CD4-positive, alpha-beta T cell treated with Interleukin-1 beta for 1 hour (primary cell): ENCODE measurements at places on chromosomes 6 and 20.

GRCh38 chr20:6993011-6993410 lies 225.5 kb downstream of the BMP2 start:
- no peak for DNase-seq

DNA sequence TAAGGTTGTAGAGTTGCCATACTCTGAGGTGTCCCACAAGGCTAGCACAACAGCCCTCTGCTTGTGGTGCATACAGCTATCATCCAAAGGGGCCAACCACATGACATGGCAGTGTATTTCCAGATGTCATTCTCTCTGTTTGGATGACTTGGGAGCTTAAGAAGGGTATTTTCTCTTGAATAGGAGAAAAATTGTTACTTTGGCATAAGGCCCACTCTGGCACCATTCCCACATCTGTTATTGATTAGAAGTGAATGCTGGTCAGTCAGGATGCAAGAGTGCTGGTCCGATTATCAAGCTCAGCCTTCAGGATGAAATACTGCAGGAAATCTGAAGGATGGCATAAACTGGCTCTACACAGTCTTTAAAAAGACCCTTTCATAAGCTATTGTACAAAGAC lies 83.6 kb upstream of the C20orf144 start:
- DNase-seq: no peak

GRCh38 chr20:53939572-53940359 lies 130.6 kb downstream of the BCAS1 start:
- peak; percentile 79 for DNase-seq

GRCh38 chr6:169337886-169338445 lies 84.3 kb upstream of the THBS2 start:
- DNase-seq: no peak

DNA sequence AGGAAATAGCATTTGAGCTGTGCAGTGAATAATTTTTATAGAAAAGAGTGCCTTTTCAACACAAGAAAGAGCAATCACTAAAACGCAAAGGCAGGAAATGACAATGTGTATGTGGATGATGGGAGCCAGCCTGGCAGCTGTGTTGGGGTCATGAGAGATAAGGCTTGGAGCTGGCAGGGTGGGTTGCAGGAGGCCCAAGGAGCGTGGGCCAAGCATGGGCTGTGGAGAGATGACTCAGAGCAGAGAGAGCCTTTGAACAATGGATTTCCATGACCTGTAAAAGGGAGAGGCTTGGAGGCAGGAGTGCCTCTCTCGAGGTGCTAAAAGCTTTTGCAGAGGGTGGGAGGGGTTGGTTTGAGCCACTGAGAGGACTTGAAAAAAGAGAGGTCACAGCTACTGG lies 6.6 kb upstream of the TBC1D7 start:
- DNase-seq: no peak

GRCh38 chr20:24382331-24382730 lies 87.1 kb upstream of the SYNDIG1 start:
- no peak for DNase-seq

DNA sequence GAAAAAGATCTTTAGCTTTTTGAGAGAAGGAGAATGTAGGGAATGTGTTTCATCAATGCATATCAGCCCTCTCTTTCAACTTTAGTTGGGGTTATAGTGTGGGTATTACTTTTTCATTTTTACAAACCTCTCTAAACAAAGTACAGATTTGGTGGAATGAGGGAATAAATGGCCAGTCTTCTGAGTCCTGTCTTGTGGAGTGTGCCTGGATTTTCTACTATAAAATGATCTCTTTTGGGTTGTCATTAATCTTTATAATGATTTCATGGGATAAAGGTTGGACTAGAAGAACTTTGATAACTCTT lies 209.3 kb downstream of the RNF144B start:
- no peak for DNase-seq

GRCh38 chr6:163999475-164000125 lies 585.1 kb downstream of the QKI start:
- no peak for DNase-seq

GRCh38 chr20:4061987-4062386 lies 46.6 kb upstream of the RNF24 start:
- DNase-seq: no peak

- no peak for DNase-seq
These were observed 1.4 kb downstream of the PAQR8 start for GRCh38 chr6:52363228-52363867.

DNA sequence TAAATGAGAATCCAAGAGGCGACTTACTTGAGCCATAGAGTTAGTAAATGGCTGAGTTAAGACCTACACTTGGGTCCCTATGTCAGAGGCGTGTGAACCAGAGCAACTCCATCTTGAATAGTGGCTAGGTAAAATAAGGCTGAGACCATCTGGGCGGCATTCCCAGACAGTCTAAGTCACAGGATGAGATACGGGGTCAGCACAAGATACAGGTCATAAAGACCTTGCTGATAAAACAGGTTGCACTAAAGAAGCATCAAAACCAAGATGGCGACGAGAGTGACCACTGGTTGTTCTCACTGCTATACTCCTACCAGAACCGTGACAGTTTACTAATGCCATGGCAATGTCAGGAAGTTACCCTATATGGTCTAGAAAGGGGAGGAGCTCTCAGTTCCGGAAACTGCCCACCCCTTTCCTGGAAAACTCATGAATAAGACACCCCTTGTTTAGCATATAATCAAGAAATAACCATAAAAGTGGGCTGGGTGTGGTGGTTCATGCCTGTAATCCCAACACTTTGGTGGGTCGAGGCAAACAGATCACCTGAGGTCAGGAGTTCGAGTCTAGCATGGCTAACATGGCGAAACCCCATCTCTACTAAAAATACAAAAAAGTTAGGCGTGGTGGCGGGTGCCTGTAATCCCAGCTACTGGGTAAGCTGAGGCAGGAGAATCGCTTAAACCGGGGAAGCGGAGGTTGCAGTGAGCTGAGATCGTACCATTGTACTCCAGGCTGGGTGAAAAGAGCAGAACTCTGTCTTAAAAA lies 43.9 kb upstream of the EEF1A1 start:
- DNase-seq: no peak

- no peak for DNase-seq
These were observed 105.4 kb upstream of the ESR1 start for GRCh38 chr6:151701911-151702562.

GRCh38 chr6:166440729-166441128 lies 58.0 kb upstream of the MPC1 start:
- DNase-seq: no peak

- no peak for DNase-seq
These were observed 20.9 kb downstream of the KCTD20 start for GRCh38 chr6:36463676-36464075.

- no peak for DNase-seq
These were observed 26.4 kb downstream of the HLA-F start for GRCh38 chr6:29749668-29750067.

DNA sequence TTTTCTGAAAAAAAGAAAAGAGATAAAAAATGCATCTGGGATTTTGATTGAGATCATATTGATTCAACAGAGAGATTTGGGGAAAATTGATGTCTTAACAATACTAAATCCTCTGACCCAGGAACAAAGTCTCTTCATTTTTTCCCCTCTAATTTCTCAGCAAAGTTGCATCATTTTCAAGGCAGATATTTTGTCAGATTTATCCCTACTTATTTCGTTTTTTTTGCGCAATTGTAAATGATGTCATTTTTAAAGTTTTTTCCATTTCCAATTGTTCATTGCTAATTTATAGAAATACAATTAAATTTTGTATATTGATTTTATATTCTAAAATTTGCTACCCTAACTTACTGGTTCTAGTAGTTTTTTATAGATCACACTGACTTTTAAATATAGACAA lies 97.7 kb upstream of the TMEM170B start:
- no peak for DNase-seq

GRCh38 chr20:43731469-43731868 lies 4.7 kb upstream of the GTSF1L start:
- no peak for DNase-seq

- no peak for DNase-seq
These were observed 118.7 kb downstream of the JARID2 start for GRCh38 chr6:15364401-15365037.

GRCh38 chr6:150705392-150705791 lies 105.7 kb downstream of the PLEKHG1 start:
- no peak for DNase-seq

- no peak for DNase-seq
These were observed 65.9 kb downstream of the PREP start for GRCh38 chr6:105336986-105337385.

DNA sequence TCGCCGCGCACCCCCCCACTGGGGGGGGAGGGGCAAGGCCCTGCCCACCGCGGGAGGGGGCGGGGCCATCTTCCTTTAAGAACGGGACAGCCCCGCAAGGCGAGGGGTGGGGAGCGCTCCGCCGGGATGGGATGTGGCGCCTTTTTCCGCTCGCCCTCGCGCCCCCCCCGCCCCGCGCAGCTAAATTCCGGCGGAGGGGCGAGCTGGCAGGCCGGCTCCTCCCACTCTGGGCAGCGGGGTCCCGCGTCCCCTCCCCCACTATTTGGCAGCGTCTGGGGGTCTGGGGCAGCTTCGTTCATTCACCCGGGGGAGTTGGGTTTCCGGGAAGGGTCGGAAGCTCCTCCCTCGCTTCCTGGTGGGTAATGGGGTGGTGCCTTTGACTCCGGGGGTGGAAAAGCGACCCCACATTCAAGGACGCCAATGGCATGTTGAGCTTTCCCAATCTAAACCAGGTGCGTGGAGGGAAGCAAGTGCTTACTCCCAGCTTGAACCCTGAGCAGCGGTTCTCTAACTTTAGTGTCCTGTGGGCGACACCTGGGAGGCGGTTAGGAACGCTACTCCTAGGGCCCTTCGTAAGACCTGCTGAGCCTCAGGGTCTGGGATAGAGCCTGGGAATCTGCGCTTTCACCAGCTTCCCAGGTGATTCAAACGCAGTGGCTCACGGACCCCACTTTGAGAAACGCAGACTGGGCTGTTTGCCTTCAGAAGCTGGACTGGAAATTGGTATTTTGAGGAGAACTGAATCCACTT lies 927 bp downstream of the ASXL1 start:
- DNase-seq: peak; percentile 70

DNA sequence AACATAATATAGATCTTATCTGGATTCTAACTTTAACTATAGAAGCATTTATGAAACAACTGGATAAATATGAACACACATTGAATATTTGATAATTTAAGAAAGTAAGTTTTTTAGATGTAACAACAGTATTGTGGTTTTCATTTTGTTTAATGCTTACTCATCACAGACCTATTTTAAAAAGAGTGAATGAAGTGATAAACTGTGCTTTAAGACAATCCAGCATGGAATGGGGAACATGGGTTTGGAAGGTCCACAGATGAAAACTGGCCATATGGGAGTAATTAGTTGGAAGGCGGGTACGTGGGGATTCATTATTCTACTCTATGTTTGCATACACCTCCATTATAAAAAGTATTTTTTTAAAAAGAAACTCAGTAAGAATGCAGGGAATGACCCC lies 21.2 kb downstream of the EPB41L2 start:
- DNase-seq: no peak

GRCh38 chr6:136405420-136406029 lies 115.9 kb upstream of the BCLAF1 start:
- no peak for DNase-seq

- DNase-seq: peak; percentile 84
These were observed 31.0 kb downstream of the CDK5RAP1 start for GRCh38 chr20:33370291-33370690.

GRCh38 chr6:44081753-44082152 lies 45.5 kb downstream of the MRPL14 start:
- DNase-seq: no peak

- DNase-seq: no peak
These were observed 112.5 kb downstream of the EDN3 start for GRCh38 chr20:59412875-59413284.

GRCh38 chr6:20876036-20876435 lies 341.8 kb downstream of the CDKAL1 start:
- no peak for DNase-seq

- no peak for DNase-seq
These were observed 128.2 kb downstream of the SASH1 start for GRCh38 chr6:148470606-148471465.

GRCh38 chr6:80733641-80734040 lies 627.2 kb downstream of the BCKDHB start:
- DNase-seq: no peak
